Esophagus muscularis mucosa (tissue), 4 donors: ENCODE measurements at places on chromosomes 3 and 15. TPM values are rescaled to one million over a fixed set of nuclear protein-coding genes. Genes with fewer than 3 reads are reported as not detected.

- no peak for DNase-seq
These were observed 160.5 kb downstream of the THSD4 start for GRCh38 chr15:71275566-71276335.

FAM3D gene
- total RNA-seq: not detected

DNA sequence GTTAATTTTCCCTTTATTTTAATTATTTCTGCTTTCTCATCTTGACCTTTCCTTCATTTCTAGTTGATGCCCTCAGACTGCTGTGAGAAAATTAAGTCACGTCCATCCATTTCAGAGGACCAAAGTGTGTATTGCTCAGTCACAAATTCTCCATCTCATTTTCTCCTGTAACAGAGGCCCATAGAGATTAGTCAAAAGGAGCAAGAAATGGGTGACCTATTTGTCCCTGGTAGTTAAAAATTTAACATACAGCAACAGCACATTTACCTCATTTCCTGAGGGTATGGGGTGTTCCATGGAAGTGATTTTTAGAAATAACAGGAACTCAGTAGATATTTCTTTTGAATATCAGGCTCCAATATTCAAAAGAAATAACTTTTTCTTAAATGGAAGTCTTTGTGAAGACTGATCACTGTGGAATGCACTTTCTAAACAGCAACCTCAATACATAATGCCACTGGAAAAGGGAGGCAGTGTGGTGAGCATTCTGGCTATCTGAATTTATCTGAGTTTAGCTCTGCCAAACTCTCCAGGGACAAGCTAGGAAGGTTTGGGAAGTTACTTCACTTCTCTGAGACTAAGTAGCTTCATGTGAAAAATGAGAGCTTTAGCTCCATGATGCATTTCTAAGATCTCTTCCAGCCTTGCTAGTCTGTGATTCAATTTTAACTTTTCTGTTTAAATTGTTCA is 808.2 kb downstream of the SQOR start:
- no peak for DNase-seq

FXR1 gene
- total RNA-seq: 160 TPM

HDDC3 gene
- total RNA-seq: 5.3 TPM

HDC gene
- 7.0 TPM for total RNA-seq

DNA sequence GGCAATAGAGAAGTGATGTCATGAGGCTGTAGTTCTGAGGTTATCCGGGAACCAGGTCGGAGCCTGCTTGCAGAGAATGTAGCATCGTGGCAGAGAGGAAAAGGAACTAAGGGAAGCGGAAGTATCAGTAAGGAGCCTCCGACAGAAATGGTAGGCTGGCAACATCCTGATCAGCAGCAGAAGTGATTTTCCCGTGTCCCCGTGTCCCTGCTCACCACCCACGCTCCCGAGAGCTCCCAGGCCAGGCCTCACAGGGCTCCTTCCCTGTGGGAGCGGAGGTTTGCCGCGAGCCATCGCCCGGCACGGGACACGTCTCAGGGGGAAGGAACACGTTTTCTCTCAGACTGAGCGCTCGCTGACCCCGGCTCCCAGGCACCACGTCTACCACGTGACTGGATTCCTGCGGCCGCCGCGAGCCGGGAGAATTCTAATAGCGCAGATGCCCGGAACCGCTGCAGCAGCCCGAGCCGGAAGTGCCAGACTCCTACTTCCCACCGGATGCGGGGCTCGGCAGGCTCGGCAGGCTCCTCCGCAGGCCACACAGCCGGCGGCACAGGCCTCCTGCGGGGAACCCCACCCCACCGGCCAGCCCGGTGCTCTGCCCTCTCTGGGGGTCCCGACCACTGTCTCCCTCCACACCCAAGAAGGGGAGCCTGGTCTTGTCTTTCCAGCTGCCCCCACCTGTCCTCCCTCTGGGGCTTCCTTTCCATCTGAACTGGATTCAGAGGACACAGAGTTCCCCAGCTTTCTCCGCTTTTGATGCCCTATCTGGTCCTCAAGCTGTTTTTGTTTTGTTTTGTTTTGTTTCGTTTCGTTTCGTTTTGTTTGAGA is 99.3 kb downstream of the BDH1 start:
- DNase-seq: peak; percentile 96

AHSG gene
- total RNA-seq: not detected

PDHB gene
- total RNA-seq: 124 TPM
